ENCODE measurements at places on chromosomes 11 and 22.

DNA sequence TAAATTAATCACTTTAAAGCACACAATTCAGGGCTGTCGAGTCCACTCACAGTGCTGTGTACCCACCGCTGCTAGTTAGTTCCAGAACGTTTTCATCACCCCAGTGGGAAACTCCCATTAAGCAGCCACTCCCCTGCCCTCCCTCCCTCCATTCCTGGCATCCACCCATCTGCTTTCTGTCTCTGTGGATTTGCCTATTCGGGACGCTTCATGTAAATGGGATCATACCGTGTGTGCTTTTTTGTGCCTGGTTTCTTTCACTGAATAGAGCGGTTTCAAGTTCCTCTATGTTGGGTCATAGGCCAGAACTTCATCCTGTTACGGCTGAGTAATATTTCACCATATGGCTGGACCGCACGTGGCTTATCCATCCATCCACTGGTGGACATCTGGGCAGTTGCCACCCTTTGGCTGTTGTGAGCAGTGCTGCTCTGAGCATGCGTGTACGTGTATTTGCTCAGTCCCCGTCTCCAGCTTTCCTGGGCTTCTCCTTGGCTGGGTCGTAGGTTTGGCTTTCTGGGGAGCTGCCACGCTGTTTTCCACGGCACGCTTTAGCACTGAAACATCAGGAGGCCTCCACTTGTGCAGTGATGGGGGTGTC is 30.1 kb downstream of the ARHGAP8 start:
- no peak for DNase-seq

- no peak for DNase-seq
These were observed 4.9 kb downstream of the MUC5AC start for GRCh38 chr11:1162491-1163311.

- DNase-seq = no peak
These were observed 548.0 kb upstream of the LUZP2 start for GRCh38 chr11:23948851-23949250.

DNA sequence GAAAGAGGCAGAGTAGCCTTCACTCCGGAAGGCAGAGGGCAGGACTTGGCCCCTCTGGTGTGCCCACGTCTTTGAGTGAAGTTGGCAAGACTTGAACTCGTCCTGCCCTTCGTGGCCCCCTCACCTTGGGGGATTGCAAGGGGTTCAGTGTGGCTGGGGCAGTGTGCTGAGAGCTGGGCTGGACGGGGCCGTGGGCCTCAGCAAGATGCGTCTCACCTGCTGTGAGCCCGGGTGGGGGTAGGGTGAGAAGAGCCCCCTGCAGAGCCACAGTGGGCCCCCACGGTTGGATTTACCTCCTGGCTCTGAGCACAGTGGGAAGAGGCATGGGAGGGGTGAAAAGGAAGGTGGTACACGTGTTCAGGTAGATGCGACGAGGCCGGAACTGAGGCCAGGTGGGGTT is 81.4 kb upstream of the ATXN10 start:
- DNase-seq = no peak

- DNase-seq = no peak
These were observed 5.1 kb downstream of the CDC42BPG start for GRCh38 chr11:64839335-64839734.

DNA sequence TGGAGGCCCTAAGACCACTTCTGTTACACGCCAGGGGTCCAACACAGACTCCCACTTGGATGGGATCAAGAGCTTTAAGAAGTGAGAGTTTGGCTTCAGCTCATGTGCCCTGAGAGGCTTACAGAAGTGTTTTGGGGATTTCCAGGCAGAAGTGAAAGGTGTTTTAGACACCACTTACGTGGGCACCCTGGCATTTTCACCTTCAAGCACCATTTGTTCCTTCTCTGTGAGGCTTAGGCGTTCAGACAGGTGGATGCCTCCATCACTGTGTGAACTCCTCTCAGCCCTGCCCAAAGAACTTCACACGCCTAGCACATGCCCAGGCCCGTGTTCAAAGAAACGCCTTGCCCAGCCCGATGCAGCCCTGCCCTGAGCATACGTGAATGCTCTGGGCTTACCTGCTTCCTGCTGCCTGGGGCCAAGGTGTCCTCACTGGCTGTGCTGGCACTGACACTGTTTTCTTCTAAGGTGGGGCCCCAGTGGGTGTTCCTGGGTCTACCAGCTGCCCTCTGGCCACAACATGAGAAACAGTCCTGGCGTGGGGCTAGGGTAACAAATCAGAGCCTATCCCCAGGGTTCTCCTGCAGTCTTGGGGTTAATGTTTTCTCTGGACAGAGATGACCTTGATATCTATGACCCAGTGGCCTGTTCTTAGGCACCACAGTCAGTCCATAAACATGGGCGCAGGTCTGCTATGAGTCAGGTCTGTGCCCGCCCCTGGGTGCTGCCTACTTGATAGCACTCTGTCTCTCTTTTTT is 34.0 kb downstream of the AMPD3 start:
- no peak for DNase-seq

- no peak for DNase-seq
These were observed 23.6 kb downstream of the CHEK2 start for GRCh38 chr22:28718044-28718443.

- DNase-seq = peak; percentile 69
These were observed 12.2 kb downstream of the MRGPRF start for GRCh38 chr11:69000831-69001242.

DNA sequence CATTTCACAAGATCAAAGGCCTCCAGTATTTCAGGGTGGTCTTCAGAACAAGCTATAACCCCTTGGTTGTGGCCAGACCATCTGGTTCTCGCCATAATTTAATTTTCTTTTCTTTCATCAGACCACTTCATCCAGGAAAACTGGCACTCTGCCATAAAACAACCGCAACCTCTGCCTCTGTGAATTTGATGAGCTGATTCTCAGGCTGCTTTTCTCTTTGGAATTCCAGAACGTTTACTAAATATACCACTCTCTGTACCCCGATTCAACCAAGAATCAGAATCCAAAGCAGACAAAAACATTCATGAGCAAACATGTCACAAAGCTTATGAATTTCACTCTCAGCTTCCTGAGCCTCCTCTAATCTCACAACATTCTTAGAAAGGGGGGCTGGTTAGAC is 331.8 kb upstream of the SYN3 start:
- no peak for DNase-seq

DNA sequence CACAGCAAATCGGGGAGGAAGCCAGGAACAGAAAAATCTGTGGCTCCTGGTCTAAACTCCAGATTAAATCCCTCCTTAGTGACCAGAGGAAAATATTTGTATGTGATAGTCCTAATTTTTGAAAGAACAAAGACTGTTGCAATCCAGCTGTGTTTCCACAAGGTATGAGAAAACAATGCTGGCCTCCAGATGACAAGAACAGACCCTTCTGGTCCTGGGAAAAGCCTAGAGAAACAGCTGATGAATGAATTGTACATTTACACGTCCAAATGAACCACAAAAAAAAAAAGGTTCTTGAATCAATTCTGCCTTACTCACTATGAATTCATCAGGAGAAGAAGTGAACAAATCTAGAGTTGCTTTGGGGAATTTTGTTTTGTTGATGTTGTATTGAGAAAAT is 63.7 kb downstream of the ETS1 start:
- no peak for DNase-seq

GRCh38 chr11:70036971-70037882 is 40.9 kb upstream of the ANO1 start:
- DNase-seq = no peak

DNA sequence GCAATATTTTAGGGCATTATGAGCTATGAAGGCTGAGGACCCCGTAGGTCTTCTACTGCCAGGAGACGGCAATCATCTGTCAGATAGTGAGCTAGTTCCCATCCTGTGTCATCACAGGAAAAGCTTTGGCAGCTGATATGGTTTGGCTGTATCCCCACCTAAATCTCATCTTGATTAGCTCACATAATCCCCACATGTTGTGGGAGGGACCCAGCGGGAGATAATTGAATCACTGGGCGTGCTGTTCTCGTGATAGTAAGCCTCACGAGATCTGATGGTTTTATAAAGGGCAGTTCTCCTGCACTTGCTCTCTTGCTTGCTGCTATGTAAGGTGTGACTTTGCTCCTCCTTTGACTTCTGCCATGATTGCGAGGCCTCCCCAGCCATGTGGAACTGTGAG is 18.1 kb downstream of the CSRP3 start:
- DNase-seq = no peak

GRCh38 chr11:2471048-2471803 is 26.4 kb downstream of the KCNQ1 start:
- no peak for DNase-seq

DNA sequence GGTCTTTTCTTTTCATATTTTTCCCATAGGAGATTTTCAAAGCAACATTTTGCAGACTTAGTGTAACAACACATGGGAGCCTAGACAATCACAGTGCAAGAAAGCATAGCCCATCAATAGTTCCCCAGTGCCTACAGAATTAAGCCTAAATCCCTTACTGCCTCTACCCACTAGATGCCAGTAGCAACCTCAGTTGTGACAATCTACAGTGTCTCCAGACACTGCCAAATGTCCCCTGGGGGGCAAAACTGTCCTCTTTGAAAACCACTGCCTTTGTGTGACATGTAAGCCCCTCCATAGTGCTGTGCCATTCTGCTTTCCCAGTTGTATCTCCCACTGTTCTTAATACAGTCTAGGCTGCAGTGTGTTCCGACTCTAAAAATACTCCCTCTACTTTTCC is 1329.0 kb downstream of the LRRC4C start:
- DNase-seq = no peak

DNA sequence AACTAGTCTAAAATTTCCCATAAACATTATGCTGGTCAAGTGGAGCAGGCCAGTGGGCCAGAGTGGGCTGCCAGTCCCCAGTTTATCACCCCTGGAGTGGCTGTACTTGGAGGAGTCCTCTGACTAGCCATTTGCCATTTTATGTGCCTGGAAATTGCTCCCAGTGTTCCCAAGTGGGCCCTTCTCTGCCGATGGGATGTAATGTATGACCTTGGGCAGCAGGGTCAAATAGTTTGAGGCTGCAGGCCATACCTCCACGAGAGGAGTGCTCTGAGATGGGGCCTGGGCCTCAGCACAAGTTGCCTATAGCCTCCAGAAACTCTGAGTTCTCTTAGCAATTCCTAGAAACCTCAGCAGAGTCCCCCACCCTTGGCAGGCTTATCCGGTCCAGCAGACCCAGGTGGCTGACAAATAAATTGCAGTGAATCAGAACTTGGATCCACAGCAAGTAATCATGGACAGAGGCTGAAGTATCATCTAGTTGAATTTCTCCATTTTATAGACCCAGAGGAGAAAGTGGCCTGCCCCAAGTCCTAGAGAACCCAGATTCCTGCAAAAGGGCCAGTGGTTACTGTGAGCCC is 17.8 kb upstream of the PATZ1 start:
- no peak for DNase-seq

DNA sequence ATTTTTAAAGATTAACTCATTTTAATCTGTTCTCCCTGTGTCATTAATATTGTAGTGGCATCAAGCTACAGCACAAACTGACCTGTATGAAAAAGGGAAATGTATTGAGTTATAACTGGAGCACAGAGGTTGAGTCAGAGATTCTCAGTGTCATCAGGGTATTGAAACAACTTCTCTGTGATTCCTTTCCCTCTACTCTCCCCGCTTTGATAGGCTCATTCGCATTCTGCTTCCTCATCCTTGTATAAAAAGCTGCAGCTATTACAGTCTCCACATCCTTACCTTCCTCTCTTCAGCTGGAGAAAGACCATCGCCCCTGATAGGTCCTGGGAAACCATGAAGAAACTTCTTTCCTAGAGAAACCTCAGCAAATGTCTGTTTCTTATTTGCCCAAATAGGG is 90.0 kb downstream of the BDNF start:
- no peak for DNase-seq

DNA sequence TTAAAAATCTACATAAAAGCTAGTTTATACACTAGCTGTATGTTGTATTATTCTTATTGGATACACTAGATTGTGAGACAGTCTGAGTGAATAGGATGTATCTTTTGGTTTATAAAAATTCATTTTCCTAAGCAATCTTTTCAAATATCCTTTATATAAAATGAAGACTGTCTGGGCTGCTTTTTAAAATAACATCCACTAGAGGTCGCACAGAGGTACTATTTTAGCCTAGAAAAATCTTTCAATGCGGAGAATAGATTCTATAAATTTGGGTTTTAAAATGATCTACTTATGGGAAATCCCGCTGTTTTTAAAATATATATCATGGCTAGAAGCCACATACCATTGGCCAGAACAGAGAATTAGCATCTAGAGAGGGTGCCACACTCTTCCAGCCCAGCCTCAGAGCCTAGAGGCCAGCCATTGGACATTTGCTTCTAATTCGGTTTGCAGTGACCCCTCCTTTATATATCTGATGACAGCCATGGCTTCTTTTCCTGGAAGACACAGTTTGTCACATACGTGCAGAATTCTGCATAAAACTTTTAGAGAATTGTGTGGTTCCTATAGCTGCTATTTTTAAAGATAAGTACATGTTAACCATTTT is 7.3 kb downstream of the C11orf97 start:
- DNase-seq = peak; percentile 45

DNA sequence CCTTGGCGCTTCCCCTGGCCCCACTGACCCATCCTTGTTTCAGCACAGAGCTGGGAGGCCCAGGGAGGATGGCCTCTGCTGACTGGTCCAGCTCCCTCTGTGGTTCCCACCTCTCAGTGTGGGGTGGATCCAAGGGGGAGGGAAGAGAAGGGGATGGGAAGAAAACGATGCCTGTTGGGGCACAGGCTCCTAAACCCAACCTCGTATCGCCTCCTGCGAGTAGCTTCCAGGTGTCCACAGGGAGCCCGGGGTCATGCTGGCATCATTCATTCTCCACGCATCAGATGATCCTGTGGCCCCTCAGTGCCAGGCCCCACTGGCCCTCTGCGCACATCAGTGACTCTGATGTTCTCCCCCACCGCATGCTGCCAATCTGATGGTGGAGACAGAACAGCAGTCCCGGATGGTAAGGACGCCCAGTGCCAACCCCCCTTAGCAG is 5.1 kb downstream of the MYEOV start:
- DNase-seq = no peak

DNA sequence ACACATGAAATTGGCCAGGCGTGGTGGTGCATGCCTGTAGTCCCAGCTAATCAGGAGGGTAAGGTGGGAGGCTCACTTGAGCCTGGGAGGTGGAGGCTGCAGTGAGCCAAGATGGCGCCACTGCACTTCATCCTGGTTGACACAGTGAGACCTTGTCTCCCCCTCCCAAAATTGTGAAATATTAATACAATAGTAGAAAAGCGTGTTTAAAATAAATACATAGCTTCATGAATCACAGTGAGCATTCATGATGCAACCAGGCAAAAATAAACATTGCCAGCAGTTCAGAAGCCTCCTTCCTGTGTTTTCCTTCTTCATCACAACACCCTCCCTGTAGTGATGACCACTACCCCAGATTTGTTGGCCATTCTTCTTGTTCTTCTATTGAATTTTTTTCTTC is 4.3 kb upstream of the TEAD1 start:
- DNase-seq = no peak

- no peak for DNase-seq
These were observed 59.8 kb downstream of the CEP57 start for GRCh38 chr11:95850137-95850536.

GRCh38 chr11:64571410-64572091 is 19.5 kb upstream of the SLC22A12 start:
- DNase-seq = no peak

Measured in kidney glomerular epithelial cell (primary cell).